Tibial nerve (tissue), 4 donors: ENCODE measurements at places on chromosomes 3 and 15. TPM values are rescaled to one million over a fixed set of nuclear protein-coding genes. Genes with fewer than 3 reads are reported as not detected.

GRCh38 chr3:115272036-115272824 is 125.1 kb upstream of the ZBTB20 start:
- H3K36me3 ChIP-seq = no peaks in the 10 kb centered on the region
- no peaks in the 10 kb centered on the region for H3K27me3 ChIP-seq
- H3K4me1 ChIP-seq = no peaks in the 10 kb centered on the region
- H3K4me3 ChIP-seq = no peak overlapping the region

- H3K4me3 ChIP-seq = no peak overlapping the region
- H3K4me1 ChIP-seq = no peaks in the 10 kb centered on the region
- H3K27me3 ChIP-seq = no peaks in the 10 kb centered on the region
- H3K27ac ChIP-seq = no peak overlapping the region
- no peaks in the 10 kb centered on the region for H3K36me3 ChIP-seq
Observed at GRCh38 chr15:56775641-56776040, 42.3 kb upstream of the ZNF280D start.

DNA sequence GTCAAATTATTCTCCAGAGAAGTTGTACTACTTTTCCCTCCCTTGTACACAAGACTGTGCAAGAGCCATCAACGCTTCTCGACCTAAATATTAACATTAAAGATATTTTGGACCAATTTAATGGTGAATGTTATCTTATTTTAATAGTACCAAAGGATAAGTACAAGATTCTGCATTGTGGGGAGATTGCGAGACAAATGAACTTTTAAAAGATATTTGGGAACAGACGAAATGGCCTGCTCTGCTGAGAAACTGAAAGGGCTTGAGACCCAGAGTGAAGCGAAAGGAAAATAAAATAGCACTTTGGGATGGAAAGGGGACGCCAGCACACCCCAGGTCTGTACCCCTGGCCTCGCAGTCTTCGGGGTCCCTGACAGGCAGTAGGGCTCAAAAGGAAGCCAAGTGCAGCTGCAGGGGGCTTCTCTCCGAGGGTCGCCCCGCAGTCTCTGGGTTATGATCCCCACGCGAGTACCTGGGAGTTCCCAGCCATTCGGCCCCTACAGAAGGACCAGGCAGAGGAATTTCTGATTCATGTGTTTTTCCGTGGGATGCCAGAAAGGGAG is 97.6 kb upstream of the VGLL3 start:
- H3K4me1 ChIP-seq = peaks cover 16% of the 10 kb centered on the region
- DNase-seq = no peak
- H3K27ac ChIP-seq = peak overlapping the region; percentile 93
- H3K36me3 ChIP-seq = no peaks in the 10 kb centered on the region
- H3K4me3 ChIP-seq = peak overlapping the region; percentile 63

GRCh38 chr3:44952689-44953088 is 23.3 kb downstream of the ZDHHC3 start:
- H3K27ac ChIP-seq = no peak overlapping the region
- H3K4me3 ChIP-seq = no peak overlapping the region
- H3K36me3 ChIP-seq = peaks cover 40% of the 10 kb centered on the region
- H3K4me1 ChIP-seq = no peaks in the 10 kb centered on the region

DNA sequence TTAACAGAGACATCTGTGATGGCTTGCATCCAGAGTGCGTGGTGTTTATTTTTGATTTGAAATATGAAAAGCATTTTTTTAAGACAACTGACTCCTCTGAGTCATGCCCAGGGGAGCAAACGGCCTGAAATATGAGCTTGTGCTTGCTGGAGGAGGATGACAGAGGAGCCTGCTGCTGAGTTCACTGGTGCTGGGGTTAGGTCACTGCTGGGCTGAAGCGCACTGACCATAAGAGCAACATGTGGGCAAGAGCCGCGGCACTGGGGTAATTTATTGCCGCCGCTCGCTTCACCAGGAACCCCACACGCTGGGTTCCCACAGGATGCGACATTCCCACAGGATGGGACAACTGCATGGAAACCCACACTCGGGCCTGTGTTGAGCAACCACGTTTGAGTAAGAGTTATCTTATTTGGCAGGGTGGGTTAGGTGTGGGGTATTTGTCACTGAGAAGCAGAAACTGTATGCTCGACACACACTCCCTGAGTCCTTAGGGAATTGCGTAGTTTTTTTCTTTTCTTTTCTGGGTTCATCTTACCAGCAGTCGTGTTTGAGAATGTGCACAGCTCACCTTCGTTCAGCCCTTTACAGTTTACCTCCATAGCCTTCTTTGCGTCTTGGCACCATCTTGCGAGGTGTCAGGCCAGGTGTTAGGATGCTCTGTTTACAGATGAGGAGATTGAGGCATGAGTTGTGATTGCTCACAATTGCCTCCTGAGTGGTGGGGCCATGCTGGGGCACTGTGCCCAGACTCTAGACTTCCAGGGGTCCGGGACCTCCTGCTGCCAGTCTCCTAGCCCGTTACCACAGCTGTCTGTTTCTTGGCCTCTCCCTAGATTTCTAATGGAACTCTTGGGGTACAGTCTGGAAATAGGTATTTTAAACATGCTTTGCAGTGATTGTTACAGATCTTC is 60.4 kb downstream of the SMAD3 start:
- peak; percentile 91 for DNase-seq
- no peak overlapping the region for H3K4me3 ChIP-seq
- no peaks in the 10 kb centered on the region for H3K36me3 ChIP-seq
- H3K4me1 ChIP-seq = peaks cover 31% of the 10 kb centered on the region
- H3K27me3 ChIP-seq = no peaks in the 10 kb centered on the region

DNA sequence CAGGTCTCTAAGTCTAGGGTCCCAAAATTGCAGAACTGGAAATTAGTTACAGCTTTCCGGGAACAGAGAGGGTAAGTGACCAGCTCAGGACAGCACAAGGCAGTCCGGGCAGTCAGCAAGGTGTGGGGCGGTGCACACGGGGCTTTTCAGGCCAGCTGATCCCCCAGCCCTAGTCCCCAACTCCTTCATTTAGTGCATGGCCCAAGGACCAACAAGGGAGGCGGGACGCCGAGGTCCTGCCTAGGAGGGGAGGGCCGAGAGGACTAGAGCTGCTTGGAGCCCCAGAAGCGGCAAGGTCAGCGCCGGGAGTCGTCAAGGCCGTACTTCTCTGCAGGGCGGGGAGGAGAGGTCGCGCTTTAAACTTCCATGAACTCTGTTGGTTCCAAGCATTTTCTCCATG is 2.0 kb upstream of the PDE8A start:
- H3K27ac ChIP-seq = peak overlapping the region; percentile 90
- no peaks in the 10 kb centered on the region for H3K36me3 ChIP-seq
- no peak for DNase-seq
- H3K27me3 ChIP-seq = no peaks in the 10 kb centered on the region

DNA sequence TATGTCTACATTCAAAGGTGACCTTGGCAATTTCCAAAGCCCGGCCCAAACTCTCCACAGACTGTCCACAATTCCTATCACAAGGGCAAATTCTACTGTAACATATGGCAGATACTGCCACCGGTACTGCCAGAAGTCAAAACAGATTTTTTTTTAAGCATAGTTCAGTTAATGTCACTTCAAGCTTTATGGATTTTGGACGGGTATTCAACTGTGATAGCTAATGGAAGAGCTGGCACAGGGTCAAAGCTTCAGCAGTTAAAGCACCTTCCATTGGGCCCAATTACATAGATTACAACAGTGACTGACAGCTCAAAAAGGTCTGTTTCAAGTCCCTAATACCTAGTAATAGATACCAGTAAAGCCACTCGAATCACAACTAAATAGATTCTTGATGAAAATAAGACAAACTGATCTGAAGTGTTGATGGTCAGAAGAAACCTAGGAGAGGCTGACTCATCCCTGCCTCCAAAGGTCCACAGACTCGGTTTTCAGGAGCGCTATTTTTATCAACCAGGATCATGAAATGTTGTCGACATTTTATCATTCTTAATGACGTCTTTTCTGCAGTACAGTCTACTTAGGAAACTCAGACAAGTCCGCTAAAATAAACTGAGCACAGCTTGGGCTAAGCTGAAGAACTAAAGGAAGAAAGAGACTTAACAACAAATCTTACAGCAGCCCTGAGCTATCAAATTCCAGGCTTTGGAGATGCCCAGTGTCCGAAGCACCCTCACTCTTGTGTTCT is 38.7 kb downstream of the ANXA2 start:
- peaks cover 83% of the 10 kb centered on the region for H3K36me3 ChIP-seq
- peaks cover 35% of the 10 kb centered on the region for H3K4me1 ChIP-seq
- H3K27ac ChIP-seq = peak overlapping the region; percentile 63
- DNase-seq = no peak

WDR93 gene
- 0.39 TPM for total RNA-seq
